ENCODE measurements at places on chromosomes 16 and 17.

DNA sequence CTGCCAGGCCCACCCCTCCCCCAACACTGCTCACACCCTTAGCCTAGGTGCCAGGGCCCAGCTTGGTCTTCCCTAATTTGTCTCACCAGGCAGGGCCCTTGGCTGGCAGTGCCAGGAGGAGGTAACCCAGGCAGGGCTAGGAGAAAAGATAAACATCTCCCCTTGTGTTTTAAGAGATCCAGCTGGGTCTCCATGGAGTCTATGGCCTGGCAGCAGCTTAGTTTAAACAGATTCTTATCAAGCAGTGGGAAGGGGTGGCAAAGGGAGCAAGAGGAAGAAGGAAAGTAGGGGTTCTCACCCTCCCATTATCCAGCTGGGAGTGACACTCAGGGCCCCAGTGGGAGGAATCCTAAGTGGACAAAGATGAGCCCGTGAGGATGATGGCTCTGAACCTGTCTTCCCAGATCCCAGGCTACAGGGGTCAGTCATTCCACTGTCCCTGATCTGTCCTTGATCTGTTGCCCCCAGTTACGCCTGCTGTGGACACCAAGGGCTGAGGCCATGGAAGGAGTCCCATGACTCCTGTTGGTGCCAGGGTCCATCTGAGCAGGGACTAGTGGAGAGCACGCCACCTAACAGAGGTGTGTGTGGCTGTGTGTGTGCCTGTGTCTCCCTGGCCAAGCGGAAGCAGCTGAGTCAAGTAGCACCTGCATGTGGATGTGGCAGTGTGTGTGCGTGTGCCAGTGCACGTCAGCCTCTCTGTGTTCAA, 47.4 kb upstream of the MEIOC start:
- DNase-seq, result peak; percentile 33

DNA sequence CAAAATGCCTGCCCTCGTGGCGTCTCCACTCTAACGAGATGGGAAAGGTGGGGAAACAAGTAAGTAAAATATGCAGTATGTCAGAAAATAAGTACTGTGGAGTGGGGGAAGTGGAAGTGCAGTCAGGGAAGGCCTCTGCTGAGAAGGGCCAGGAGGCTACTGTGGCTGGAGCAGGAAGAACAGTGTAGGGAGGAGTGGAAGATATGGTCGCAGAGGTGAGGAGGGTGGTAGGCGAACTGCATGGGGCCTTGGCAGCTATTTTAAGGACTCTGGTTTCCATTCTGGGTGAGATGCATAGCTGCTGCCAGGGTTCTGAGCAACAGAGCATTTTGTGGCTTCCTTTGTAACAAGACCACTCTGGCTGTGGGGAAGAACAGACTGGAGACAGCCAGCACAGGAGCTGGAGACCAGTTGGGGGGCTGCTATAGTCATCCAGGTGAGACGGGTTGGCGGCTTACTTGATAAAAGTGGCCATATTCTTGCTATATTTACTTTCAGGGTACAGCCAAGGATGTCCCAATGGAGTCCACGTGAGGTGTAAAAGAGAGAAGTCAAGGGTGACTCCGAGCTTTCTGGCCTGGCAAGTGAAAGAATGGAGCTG, 42.6 kb downstream of the CYTH1 start:
- DNase-seq, result no peak

- DNase-seq, result no peak
Observed at GRCh38 chr17:4721203-4722135, 9.8 kb upstream of the MED11 start.

DNA sequence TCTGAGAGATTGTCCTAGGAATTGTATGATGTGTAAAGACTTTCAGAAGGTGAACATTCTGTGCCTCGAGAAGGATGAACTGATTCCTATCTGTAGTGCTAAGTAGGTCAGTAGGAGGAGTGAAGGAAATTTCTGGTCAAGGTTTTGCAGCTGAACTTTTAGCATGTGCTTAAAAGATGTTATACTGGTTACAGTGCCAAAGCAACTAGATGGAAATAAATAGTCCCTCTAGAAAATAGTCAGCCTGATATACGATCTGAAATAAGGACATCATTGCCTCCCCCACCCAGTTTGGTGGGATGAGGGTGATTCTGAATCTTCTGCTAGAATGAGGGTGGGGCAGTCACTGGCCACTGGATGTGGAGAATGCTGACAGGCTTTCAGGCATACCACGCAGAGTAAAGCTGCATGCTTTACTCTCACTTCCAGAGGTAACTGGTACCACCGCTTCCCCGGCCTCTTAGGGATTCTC, 57.2 kb upstream of the VPS4A start:
- no peak for DNase-seq

DNA sequence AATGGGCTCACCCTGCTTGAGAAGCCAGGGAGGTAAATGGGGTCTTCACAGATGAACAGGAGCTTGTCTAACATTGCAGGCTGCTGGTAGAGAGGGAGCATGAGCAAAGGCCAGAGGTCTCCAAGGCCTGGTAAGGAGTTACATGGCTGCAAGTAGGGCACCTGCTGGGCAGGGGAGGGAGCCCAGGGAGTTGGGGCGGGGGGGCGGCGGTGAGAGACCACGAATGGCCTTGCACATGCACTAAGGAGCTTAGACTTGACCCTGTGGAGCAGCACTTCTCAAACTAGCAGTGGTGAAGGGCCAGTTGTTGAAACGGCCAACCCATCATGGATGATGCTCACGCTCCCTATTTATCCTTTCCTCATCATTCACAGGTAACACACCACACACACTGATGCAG, 38.4 kb downstream of the ERN1 start:
- DNase-seq, result no peak

GRCh38 chr17:73349138-73349537, 37.3 kb upstream of the CDC42EP4 start:
- DNase-seq, result no peak

- DNase-seq, result no peak
Observed at GRCh38 chr17:67016039-67016762, 28.2 kb upstream of the CACNG1 start.

GRCh38 chr17:1011138-1011537, 14.2 kb downstream of the TIMM22 start:
- DNase-seq, result no peak

GRCh38 chr16:879986-880385, 79.5 kb upstream of the GNG13 start:
- no peak for DNase-seq

GRCh38 chr16:78629173-78629572, 529.7 kb downstream of the WWOX start:
- no peak for DNase-seq

GRCh38 chr16:12386192-12386591, 409.7 kb downstream of the SNX29 start:
- DNase-seq, result peak; percentile 86

GRCh38 chr17:841313-841712, 59.2 kb downstream of the MRM3 start:
- no peak for DNase-seq

GRCh38 chr17:82232876-82233785, 4.3 kb downstream of the SLC16A3 start:
- DNase-seq, result no peak

DNA sequence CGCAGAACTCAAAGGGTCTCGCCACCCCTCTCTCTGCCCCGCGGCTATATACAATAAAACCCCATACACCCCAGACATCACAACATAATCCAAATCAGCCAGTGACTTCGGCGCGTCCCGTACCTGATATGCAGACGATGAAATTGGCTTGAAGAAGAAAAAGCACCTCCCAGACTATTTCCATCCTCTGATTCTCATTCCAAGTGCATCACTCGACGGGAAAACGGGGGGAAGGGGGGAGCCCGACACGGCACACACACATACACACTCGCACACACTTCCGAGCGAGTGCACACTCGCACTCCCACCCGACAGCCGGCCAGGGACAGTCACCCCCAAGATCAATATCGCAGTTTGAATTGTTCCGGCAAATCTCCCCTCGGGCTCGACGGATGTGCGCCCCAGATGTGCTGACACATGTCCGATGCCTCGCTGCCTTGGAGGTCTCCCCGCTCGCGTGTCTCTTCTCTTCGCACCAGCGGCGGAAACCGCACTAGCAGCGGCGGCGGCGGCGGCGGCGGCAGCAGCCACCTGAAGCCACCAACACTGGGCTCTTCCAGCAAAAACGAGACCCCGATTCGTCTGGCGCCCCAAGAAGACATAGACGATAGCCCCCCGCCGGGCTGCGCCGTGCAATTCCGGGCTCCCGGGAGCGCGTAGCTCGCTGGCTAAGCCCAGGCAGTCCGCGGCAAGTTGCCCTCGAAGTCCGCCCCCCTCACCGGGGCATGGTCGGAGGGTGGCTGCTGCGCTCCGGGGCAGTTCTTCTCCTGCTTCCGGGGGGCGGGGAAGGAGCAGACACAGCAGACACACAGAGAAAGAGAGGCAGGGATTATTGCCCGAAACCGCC, 688 bp downstream of the CA10 start:
- no peak for DNase-seq

Measured in NCI-H526 (cell line).